ENCODE measurements at places on chromosomes 6 and 20.

DNA sequence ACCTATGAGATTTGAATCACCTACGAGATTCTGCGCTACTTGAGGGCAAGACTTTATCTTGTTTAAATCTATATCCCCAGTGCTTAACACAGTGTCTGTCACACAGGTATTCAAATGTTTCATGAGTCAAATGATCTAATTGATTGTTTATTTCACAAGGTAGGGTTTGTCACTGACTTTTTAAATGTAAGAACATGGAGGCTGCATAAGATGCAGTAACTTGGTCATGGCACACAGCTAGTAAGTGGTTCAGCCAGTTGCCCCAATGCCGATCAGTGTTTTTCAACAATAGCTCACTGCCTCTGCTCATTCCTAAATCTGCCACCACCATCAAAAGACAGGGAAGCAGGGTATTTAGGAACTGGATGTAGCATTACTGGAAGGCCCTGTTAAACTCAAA lies 42.4 kb upstream of the LRRC1 start:
- no peak for DNase-seq

DNA sequence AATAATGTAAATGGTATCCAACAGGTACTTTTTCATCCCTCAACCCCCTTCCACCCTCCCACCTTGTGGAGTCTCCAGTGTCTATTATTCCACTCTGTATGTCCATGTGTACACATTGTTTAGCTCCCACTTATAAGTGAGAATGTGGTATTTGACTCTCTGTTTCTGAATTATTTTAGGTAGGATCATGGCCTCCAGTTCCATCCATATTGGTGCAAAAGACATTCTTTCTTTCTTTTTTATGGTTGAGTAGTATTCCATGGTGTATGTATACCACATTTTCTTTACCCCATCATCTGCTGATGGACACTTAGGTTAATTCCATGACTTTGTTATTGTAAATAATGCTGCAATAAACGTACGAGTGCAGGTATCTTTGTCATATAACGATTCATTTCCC lies 58.2 kb upstream of the PRND start:
- no peak for DNase-seq

DNA sequence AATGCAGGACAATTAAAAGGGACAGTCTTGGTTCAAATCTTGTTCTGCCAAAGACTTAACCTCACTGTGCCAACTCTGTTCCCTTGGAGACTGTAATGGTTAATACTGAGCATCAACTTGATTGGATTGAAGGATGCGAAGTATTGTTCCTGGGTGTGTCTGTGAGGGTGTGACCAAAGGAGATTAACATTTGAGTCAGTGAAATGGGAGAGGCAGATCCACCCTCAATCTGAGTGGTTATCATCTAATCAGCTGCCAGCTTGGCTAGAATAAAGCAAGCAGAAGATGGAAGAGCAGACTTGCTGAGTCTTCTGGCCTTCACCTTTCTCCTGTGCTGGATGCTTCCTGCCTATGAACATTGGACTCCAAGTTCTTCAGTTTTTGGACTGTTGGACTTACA lies 474.4 kb downstream of the CD83 start:
- DNase-seq: no peak

DNA sequence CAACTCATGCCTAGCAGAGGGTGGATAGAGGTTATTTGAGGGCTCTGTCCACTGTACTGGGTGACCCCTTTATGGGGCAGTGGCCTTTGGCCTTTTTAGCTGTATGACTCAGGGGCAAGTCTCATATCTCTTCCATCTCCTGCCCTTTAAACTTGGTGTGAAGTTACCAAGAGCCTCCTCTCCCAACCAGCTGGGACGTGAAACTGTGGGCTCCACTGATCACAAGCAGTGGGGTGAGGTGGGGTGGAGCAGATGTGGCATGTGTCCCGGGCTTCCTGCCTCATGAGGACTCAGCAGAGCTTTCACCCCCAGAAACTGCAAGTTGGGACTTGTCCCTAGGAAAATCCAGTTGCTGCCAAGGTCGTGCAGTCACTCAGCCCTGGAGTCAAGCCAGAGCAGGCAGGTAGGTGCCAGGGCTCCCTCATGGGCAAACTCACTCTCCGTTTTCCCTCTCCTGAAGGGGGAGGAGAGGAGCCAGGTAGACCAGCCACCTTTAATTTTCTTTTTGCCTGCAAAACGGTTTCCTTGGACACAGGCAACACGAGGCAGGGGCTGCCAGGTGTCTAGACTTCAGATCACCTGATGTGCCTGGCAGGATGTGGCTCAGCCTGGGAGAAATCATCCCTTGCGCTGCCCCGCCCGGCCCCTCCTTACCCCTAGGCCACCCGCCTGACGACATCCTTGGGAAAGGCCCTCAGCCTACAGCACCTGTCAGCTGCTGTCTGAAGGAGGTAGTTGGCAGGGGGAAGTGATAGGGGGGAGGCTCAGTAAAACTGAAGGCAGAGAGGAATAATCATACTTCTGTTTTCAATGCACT lies 4.0 kb downstream of the CDKN1A start:
- DNase-seq: no peak

GRCh38 chr20:62837790-62838127 lies 20.9 kb downstream of the COL9A3 start:
- DNase-seq: no peak

- no peak for DNase-seq
These were observed 27.9 kb downstream of the ZNF334 start for GRCh38 chr20:46485431-46485830.
